Left ventricle myocardium superior (tissue), 1 donor: ENCODE measurements at places on chromosomes 7 and 10. TPM values are rescaled to one million over a fixed set of nuclear protein-coding genes. Genes with fewer than 3 reads are reported as not detected.

GRCh38 chr10:34154383-34154900 lies 660.7 kb downstream of the PARD3 start:
- no peak for DNase-seq

- no peak for DNase-seq
These were observed 133.1 kb downstream of the RAPGEF5 start for GRCh38 chr7:22223807-22224206.

GRCh38 chr7:65397730-65398142 lies 24.1 kb downstream of the ZNF92 start:
- no peak for DNase-seq

GRCh38 chr10:92937876-92938275 lies 89.6 kb downstream of the EXOC6 start:
- no peak for DNase-seq

DNA sequence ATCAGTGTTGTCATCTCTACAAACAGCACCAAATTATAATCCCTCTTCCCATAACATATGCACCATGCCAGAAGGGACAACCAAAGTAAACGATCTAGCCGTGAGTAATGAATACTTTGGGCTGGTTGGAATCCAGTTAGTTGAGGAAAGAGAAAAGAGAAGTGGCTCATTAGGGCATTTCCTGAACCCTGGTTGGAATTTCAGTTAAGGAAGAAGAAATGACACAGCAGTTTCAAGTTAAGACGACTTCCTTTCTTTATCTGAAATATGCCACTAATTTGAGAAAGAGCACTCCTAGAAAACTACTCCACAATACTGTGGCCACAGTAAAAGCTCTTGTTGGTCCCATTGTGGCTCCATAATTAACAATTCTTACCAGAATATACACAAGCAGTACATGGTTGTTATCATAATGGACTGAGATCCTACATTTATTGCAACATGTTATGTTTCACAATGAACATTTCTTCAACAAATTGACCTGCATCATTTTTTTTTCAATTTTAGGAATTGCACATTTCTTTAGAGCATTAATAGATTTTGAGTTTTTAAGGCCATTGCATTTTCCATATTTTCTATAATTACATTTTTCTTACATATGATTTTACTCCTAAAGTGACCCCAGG lies at the start of gene TFEC:
TSS of gene TFEC (minus strand) at position 113 of the 626 bp plus-strand sequence. CDS start 46,322 bp downstream, outside the sequence.
- no peak for DNase-seq

DNA sequence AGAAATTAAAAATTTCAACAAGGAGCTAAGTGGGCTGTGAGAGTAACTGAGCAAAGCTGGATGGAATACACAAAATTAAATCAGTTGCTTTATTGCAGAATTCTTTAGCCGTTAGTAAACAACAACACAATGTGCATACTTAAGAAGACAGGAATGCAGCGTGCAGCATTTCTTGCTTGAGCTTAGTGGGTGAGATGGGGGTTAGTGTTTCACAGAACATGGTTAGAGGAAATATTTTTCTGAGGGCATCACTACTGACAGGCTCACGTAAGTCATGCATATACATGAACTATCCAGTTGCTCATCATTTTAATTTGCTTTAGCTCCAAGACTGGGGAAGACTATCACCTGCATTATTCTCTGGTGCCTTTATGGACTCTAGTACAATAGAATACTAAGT lies 80.8 kb downstream of the CD36 start:
- no peak for DNase-seq

DNA sequence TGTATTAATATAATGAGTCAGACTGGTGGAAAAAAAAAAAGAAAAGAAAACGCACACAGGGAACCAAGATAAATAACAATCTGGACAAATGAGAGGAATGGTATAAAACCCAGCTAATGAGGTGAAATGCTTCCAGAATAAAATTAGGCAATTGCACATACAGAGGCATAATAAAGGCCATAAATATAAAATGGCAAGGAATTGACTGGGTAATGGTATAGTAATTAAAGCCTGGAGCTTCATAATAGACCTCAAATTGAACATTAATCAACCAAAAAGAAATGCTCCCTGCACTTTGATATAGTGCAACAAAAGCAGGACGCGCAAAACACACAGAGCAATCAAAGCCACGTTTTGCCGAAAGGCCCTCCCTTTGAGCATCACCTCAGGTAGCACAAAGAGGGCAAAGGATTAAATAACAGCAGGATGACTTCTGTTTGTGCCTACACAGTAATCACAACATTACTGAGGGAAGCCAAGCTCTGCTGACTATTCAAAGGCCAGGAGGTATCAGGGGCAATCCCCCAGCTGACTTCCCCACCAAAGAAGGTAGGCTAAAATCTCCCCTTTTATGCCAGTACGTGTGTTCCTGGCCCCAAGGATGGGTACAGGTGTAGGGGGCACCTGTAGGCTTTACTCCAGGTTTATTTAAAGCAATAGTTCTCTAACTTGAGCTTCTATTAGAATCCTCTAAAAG lies 343.7 kb downstream of the ELMO1 start:
- DNase-seq, result no peak

- no peak for DNase-seq
These were observed 105.5 kb downstream of the NEUROD6 start for GRCh38 chr7:31234836-31235605.

GRCh38 chr7:157517782-157518513 lies 181.1 kb downstream of the DNAJB6 start:
- DNase-seq, result no peak

DNA sequence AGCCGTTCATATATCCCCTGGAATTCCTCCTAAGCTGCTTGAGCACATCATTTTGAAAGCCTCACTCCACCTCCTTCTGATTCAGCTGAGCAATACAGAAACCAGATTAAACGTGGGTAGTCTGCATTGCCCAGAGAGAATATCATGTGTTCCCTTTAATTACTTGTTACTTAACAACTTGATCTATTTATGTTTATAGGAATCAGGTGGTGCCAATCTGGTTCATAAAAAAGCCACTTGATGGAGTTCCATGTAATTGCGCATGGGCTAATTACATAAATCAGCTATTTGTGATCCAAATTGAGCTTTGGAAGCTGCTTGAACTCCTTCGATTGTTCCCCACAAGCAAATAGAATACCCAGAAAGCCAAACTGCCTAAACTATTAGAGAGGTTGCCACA lies 114.7 kb upstream of the ADCY1 start:
- no peak for DNase-seq

DNA sequence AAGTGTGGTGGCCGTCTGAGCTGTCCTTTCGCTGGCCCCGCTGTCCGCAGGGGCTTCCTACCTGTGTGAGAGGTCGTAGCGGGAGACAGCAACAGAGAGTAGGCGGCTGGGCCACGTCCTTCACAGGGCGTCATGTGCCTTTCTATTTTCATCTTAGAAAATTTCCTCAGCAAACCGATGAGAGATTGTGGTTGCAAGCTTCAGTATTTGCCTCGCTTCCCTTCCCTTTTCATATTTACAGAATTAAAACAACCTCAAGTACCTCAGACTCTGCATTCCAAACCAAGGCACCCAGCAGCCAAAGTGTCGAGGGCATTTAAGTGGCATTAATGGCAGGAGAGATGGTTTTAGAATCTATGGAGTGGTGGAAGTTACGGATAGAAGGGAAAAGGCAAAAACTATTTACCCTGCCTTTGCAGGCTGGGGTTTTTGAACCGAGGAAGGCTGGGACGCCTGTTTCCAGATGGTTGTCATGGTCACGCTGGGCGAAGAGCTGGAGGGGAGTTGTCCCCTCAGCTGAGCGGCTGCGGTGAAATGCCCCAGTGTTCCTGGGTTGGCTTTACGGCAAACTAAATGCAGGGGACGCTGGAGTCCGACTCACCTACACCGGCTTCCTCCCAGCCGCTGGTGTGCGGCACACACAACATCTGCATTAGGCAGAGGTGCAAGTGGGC lies 41.9 kb downstream of the WIPI2 start:
- peak; percentile 37 for DNase-seq

DNA sequence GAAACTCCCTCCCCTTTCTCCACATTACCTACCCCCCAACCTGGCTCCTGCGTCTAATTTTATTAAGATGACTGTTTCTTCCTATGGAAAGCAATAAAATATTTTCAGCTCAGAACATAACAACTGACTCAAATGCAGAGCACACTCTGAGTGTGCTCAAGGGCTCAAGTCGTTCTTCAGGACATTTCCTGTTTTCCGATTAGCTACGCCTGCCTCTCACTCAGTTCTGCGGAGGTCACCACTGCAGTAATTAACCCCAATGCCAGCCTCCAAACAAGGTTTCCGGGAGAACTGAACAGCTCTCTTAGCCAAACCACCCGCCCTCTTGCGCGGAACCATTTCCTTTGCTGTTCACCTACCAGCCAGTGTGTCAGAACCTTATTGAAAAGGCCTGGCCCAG lies 19.3 kb downstream of the MYOF start:
- DNase-seq, result no peak

GRCh38 chr7:36880108-36880507 lies 155.8 kb upstream of the AOAH start:
- no peak for DNase-seq

- no peak for DNase-seq
These were observed 194.0 kb upstream of the AHR start for GRCh38 chr7:17104419-17104818.

- no peak for DNase-seq
These were observed 255.2 kb downstream of the BUB3 start for GRCh38 chr10:123409426-123409825.

GRCh38 chr7:39269034-39269433 lies 291.3 kb downstream of the POU6F2 start:
- no peak for DNase-seq

- DNase-seq, result no peak
These were observed 14.9 kb downstream of the BZW2 start for GRCh38 chr7:16660702-16661464.

- no peak for DNase-seq
These were observed 66.3 kb upstream of the SP4 start for GRCh38 chr7:21361413-21362125.

DNA sequence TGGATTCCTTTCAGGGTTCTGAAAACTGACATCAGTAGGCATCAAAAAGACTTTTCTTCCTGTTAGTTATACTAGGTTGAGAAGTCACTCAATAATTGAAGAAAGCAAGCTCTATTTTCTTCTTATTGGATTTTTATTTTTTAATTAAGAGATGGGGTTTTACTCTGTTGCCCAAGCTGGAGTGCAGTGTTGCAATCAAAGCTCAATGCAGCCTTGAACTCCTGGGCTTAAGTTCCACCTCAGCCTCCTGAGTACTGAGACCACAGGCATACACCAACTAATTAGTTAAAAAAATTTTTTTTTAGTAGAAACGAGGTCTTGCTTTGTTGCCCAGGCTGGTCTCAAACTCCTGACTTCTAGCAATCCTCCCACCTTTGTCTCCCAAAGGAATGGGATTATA lies 28.0 kb downstream of the PIP4K2A start:
- DNase-seq, result no peak

DNA sequence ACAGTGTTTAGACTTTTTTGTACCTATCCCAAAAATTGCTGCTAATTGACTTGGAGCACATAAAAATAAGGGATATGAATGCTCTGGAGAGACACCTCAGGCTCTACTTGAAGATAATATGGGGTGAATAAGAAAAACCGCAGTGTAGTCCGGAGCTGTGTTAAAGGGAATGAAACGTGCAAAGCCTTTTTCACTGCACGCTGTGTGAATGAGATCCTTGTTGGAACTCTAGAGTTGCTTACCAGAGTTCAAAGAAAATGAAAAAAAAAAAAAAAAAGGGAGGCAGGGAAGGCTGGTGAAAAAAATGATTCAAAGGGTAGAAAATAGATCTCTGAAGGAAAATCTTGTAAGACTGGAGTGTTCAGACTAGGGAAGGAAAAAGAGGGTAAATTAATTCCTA lies 226.6 kb downstream of the LRMDA start:
- DNase-seq, result no peak

DNA sequence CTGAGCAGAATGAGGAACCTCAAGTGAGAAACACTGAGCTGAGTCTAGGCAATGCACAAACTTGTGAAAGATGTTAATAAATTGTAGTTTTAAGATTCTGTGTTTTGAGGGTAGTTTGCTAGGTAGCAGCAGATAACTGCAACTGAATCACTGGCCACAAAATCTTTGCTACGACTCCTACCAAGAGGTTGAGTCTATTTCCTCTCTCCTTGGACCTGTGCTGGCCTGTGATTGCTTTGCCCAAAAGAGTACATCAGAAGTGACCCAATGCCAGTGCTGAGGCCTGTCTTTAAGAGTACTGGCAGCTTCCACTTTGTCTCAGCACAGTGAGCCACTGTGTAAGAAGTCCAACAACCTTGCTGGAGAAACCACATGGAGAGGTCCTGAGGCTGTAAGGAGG lies 11.9 kb upstream of the TSPAN13 start:
- no peak for DNase-seq

DNA sequence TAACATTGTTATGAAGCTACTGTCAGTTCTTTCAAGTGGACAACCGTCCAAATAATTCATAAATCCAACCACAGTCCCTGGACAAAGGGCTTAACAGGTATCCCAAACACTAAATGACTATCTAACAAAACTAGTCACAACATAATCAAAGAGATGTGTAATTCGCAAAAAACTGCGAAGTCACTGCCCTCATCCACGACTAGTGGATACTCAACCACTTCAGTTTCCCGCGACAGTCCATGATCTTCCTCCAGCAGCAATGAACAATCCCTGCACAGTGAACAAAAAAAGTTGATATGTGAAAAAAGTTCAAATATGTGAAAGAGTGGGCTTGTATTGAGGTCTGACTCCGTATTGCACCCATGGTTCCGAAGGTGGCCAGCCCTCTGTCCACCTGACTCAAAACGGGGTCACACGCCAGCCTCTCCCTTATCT lies 287 bp downstream of the DCLRE1A start:
- no peak for DNase-seq

- no peak for DNase-seq
These were observed 195.0 kb downstream of the AHR start for GRCh38 chr7:17493446-17493845.

DNA sequence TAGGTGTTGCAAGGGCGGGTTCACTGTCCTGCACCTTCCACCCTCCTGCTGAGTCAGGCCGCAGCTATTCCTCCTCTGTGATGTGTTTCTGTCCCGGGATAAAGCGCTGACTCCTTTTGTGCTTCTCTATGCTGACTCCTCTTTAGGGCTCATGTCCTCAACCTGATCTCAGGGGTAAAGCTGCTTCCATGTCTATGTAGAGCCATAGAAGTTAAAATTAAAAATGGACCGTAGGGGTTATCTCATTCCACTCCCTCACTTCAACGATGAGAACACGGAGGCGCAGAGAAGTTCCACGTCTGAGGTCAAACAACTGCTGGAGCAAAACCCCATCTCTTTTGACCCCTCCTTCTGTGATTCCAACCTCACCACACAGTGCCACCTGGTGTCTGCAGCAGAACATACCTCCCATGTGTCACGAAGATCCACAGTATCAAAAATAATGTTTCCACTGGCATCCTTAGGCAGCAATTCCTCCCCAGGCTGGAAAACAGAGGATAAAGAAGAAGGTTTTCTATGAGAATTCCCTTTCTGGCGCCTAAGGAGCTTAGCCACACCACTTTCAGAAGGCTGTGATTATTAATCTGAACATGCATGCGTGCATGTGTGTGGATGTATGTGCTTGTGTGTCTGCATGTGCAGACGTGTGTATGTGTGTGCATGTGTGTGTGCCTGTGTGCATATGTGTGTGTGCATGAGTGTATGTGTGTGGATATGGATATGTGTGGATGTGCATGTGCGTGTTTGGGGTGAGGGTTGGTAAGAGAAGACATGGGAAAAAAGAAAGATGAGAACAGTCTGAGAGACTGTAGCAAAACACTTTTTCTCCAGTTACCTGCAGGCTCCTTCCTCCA lies 81.2 kb upstream of the UCN3 start:
- DNase-seq, result peak; percentile 66

- no peak for DNase-seq
These were observed 49.8 kb downstream of the STK31 start for GRCh38 chr7:23759671-23760391.

- DNase-seq, result peak; percentile 51
These were observed 57.4 kb downstream of the ADRB1 start for GRCh38 chr10:114100848-114101741.

The ETV1 gene
- total RNA-seq, result 29.8 TPM

The AP4M1 gene
- total RNA-seq, result 15.3 TPM

The KNDC1 gene
- total RNA-seq, result 0.20 TPM
